ENCODE measurements at places on chromosomes 7 and 10. TPM values are rescaled to one million over a fixed set of nuclear protein-coding genes. Genes with fewer than 3 reads are reported as not detected.

DNA sequence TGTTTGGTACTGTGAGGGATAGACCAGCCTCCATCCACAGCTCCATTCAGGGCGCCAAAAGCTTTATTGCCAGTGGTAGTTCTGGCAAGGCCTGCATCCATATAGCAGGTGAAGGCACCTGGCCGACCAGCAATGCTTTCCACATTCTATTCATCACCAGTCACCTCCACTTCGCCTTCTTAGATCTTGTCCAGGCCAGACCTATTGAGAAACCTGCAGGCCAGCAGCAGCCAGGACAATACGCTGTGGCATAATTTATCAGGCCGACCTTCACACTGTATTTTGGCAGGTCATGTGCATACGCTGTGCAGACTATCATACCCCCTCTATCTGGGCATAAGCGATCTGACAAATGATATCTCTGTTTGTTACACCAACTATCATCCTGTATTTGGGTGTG, 15.2 kb upstream of the KNDC1 start:
- no peak for DNase-seq
- H3K36me3 ChIP-seq = peaks cover 2% of the 10 kb centered on the region
- no peak overlapping the region for H3K27ac ChIP-seq
- no peaks in the 10 kb centered on the region for H3K4me1 ChIP-seq
- peaks cover 21% of the 10 kb centered on the region for H3K27me3 ChIP-seq

- H3K27ac ChIP-seq = no peak overlapping the region
- no peak for DNase-seq
- no peak overlapping the region for H3K4me3 ChIP-seq
- no peaks in the 10 kb centered on the region for H3K27me3 ChIP-seq
Observed at GRCh38 chr10:83909001-83909400, 230.3 kb upstream of the GHITM start.

DNA sequence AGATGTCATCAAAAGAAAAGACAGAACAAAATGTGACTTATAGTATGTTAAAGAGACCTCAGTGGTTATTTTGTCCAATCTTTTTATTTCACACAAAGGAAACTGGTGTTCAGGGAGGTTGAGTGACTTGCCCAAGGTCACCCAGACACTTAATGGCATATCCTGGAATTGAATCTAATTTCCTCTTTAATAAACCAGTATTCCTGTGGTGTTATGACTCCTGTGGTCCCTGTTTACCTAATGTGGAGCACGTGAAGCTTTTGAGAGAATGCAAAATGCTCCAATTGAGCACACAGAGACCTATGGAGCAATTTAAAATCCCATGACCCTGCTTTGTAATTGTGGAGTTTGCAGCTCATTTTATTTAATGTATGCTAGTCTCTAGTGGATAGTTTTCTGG, 251.9 kb downstream of the REEP3 start:
- no peak overlapping the region for H3K4me3 ChIP-seq
- H3K27ac ChIP-seq = no peak overlapping the region
- peaks cover 2% of the 10 kb centered on the region for H3K36me3 ChIP-seq

GRCh38 chr7:128906001-128906765, 4.3 kb downstream of the KCP start:
- no peaks in the 10 kb centered on the region for H3K36me3 ChIP-seq
- H3K4me1 ChIP-seq = peaks cover 17% of the 10 kb centered on the region
- no peak overlapping the region for H3K27ac ChIP-seq
- H3K4me3 ChIP-seq = no peak overlapping the region
- peaks cover 38% of the 10 kb centered on the region for H3K27me3 ChIP-seq
- DNase-seq = no peak

DNA sequence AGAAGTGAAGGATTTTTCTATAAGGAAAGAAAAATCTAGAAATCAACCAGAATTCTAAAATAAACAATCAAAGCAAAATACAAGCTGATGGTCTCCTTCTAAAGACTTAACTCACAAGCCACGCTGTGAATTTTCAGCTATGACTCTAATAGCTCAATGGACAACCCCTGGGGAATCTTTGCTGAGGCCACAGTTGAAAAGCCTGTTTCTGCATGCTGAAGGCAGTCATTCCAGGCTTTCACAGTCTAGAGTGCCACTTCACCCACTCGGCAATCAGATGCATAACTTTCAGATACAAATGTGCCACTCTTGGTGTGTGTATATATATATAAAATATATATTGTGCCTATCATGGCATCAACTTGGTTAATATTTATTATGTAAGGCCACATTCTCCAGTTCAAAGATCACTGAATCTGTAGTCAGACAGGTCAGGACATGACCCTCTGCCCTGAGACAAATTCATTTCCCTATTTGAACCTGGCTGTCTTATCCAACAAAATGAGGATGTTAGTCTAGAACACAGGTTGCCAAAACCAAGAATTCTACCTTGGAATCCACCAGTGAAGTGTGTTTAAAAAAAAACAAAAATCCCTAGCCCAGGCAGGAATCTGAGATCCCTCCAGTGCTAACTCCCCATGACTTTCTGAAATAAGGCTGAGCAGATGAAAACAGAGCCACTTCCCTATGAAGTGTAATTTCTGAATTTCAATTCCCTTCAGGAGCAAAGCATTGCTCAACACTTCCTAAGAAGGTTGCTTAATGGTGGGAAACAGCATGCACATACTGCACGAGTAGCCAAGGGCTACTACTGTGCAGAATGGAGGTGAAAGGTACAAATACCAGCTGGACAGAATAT, 9.9 kb downstream of the LIPA start:
- DNase-seq = no peak
- no peak overlapping the region for H3K4me3 ChIP-seq
- H3K27me3 ChIP-seq = no peaks in the 10 kb centered on the region
- H3K36me3 ChIP-seq = peaks cover 22% of the 10 kb centered on the region

DNA sequence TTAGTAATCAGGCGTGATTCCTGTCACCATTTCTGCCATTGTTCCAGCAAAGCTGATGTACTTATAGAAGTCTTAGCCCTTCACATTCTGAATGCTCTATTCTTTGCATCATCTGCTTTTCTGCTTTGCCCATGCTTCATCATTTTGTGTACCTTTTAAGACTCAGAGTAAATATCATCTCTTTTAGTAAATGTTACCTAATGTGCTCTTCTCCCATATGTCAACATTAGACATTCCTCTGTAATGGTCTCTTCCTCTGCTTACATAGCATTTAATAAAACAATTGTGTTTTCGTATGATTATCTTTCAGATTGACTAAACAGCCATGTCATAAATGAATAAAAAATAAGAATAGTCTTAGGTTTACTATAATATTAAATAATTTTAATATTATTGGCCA, 719.6 kb upstream of the GRM3 start:
- no peak for DNase-seq
- H3K4me1 ChIP-seq = no peaks in the 10 kb centered on the region
- no peaks in the 10 kb centered on the region for H3K36me3 ChIP-seq
- no peak overlapping the region for H3K4me3 ChIP-seq
- H3K27me3 ChIP-seq = peaks cover 12% of the 10 kb centered on the region

Gene STEAP1B
- 1.3 TPM for total RNA-seq

Gene IGFBP3
- total RNA-seq = 321 TPM

Gene LIPN
- total RNA-seq = not detected
